Tibial artery (tissue), 4 donors: ENCODE measurements at places on chromosomes 7 and 10.

DNA sequence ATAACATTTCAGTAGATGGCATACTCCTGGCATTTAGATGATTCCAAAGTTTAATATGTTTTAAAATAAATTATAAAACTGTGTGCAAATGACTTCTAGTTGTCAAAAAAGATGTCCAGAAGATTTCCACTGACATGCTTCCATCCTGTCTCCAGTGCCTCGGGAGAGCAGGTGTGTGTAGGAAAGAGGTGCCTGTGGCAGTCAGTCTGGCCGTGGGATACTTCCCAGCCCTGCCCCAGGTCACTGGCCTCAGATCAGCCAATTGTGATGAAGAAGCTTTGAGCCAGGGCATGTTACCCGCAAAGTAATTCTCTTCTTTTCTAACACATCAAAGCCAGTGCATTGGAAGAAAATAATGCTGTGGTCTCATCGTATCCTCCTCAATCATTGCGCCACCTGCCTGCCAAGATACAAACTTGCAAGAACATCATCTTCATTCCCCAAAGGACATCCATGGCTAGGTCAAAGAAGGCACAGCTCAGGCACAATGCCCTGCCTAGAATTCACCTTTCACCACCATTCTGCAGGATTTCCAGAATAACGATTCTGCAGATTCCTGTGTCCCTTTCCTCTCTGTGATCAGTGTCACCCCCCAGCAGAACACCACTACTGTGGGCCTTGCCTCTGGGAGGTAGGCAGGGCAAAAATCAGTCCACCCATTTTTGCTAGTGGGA, 6.3 kb upstream of the KCNMA1 start:
- H3K36me3 ChIP-seq, result no peaks in the 10 kb centered on the region
- H3K4me3 ChIP-seq, result no peak overlapping the region
- H3K27ac ChIP-seq, result no peak overlapping the region
- H3K27me3 ChIP-seq, result no peaks in the 10 kb centered on the region

GRCh38 chr7:110347081-110347480, 743.8 kb upstream of the LRRN3 start:
- no peaks in the 10 kb centered on the region for H3K4me1 ChIP-seq
- no peak overlapping the region for H3K27ac ChIP-seq
- H3K27me3 ChIP-seq, result no peaks in the 10 kb centered on the region
- H3K4me3 ChIP-seq, result no peak overlapping the region

- H3K27ac ChIP-seq, result no peak overlapping the region
- no peaks in the 10 kb centered on the region for H3K36me3 ChIP-seq
- DNase-seq, result no peak
- no peaks in the 10 kb centered on the region for H3K27me3 ChIP-seq
Observed at GRCh38 chr7:28999427-28999826, 41.3 kb upstream of the TRIL start.

DNA sequence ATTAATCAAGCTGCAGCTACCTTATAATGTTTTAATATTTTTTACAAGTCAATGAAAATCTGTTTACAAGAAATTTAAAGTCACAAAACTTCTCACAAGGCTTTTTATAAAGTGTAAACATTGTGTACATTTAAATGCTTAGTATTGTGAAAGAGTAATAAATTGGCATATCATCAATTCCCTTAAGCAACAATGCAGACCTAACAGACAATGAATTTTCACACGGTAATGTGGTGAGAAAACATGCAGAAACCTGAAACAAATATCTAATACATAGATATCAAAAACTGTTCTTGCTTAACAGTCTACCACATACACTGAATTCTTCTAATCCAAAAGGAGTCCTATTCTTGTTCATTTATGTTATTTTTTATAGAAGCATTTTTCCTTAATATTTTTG, 220.7 kb downstream of the CRPPA start:
- no peaks in the 10 kb centered on the region for H3K36me3 ChIP-seq
- no peaks in the 10 kb centered on the region for H3K4me1 ChIP-seq
- no peaks in the 10 kb centered on the region for H3K27me3 ChIP-seq
- no peak for DNase-seq
- H3K27ac ChIP-seq, result no peak overlapping the region

DNA sequence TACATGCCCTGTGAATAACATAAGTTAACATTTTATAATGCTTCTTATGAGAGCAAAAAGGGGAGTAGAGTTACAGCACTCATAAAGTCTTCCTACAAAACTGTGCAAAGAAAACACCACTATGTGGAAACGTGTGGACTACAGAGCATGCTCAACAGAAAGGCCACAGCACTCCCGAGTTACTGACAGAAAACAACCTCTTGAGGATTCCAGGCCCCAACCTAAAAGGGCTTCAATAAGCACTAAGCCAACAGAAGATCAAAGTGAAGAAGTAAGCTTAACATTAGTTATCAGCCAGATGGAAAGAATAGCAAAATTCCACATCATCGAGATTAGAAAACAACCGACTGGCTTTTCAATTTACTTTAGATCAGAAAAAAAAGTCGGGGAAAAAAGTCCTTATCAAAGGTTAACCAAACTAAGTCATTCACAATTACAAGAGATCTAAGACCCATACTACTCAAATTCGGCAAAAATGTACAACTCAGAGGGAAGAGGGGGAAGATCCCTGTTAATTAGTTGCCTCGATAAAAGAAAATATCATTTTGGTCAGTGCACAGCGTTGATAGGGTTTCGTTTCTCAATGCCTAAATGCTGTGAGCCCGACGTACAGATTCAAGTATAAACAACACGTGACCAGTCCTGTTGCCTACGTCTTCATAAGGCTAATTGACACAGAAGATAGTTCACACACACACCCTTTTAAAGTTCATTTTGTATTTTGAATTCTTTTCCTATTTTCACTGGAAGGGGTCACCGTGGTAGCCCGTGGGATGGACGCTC, 1.4 kb downstream of the KBTBD2 start:
- peak; percentile 35 for DNase-seq
- no peaks in the 10 kb centered on the region for H3K4me1 ChIP-seq
- H3K27me3 ChIP-seq, result no peaks in the 10 kb centered on the region
- no peaks in the 10 kb centered on the region for H3K36me3 ChIP-seq

- no peaks in the 10 kb centered on the region for H3K4me1 ChIP-seq
- DNase-seq, result no peak
- no peaks in the 10 kb centered on the region for H3K27me3 ChIP-seq
- peak overlapping the region; percentile 43 for H3K27ac ChIP-seq
- no peak overlapping the region for H3K4me3 ChIP-seq
Observed at GRCh38 chr10:90642650-90643049, 215.2 kb downstream of the HTR7 start.

DNA sequence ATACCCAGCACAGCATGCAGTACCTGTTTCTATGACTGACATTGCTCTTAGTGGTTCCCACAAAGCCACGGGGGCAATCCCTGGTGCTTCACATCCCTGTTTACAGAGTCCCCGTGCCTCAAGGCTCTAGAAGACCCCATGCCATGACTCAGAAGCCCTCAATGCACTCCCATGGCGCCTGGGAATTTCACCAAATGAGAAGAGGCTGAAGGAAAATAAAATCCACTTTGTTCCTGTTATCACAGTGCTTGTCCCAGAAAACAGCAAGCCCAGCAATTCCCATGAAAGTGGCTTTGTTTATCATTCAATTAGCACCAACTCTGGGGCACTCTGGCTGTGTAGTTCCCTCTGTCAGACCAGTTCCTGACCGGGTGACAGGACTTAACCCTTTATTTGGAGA, 268.3 kb downstream of the TNS3 start:
- no peak for DNase-seq
- no peak overlapping the region for H3K4me3 ChIP-seq
- H3K27me3 ChIP-seq, result no peaks in the 10 kb centered on the region

GRCh38 chr10:17836942-17837341, 27.8 kb downstream of the MRC1 start:
- H3K4me3 ChIP-seq, result no peak overlapping the region
- peaks cover 7% of the 10 kb centered on the region for H3K27me3 ChIP-seq
- no peaks in the 10 kb centered on the region for H3K4me1 ChIP-seq

GRCh38 chr10:101135141-101136006, 4.3 kb downstream of the TLX1 start:
- H3K36me3 ChIP-seq, result no peaks in the 10 kb centered on the region
- H3K27me3 ChIP-seq, result no peaks in the 10 kb centered on the region
- H3K27ac ChIP-seq, result no peak overlapping the region
- DNase-seq, result no peak

GRCh38 chr7:27168265-27168947, 3.1 kb upstream of the HOXA9 start:
- H3K27me3 ChIP-seq, result no peaks in the 10 kb centered on the region
- peak overlapping the region; percentile 97 for H3K27ac ChIP-seq
- no peaks in the 10 kb centered on the region for H3K36me3 ChIP-seq
- no peaks in the 10 kb centered on the region for H3K4me1 ChIP-seq

- H3K4me3 ChIP-seq, result no peak overlapping the region
- H3K36me3 ChIP-seq, result no peaks in the 10 kb centered on the region
- H3K27ac ChIP-seq, result no peak overlapping the region
- DNase-seq, result no peak
- H3K27me3 ChIP-seq, result no peaks in the 10 kb centered on the region
Observed at GRCh38 chr10:131269776-131270460, 41.6 kb downstream of the TCERG1L start.

GRCh38 chr7:152674860-152675758, 832 bp downstream of the XRCC2 start:
- no peak overlapping the region for H3K27ac ChIP-seq
- no peak for DNase-seq
- H3K27me3 ChIP-seq, result no peaks in the 10 kb centered on the region
- H3K4me3 ChIP-seq, result peak overlapping the region; percentile 67
- H3K36me3 ChIP-seq, result no peaks in the 10 kb centered on the region

DNA sequence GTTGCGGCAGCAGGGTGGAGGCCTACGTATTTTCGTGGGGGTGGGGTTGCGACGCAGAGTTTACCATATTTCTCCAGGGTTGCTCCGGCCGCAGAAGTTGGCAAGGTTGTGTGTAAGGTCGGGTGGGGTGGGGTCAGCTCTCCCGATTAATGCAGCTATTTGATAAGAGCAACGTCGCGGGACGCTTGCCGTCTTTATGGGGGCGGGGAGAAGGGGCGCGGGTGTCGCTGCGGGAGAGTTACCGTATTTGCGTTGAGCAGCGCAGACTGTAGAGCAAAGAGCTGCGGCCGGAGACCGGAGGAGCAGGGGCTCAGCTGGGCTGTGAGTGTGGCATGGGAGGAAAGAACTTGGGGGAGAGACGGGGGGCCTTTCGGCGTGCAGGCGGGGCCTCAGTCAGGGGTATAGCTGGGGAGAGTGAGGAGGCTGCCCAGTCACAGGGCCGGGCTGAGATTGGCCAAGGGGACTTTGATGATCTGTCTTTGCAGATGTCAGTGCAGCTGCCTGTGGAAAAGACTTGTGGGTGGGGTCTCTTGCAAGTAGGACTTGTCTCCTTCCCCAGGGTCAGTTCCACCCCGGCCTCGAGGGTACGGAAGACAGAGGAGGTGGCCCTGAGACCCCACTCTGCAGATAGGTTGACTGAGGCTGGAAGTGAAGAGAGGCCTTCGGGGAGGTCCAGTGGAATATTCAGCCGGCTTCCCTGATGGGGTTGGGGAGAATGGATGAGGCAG, 26.6 kb downstream of the ZNF775 start:
- H3K27me3 ChIP-seq, result no peaks in the 10 kb centered on the region
- H3K4me1 ChIP-seq, result peaks cover 19% of the 10 kb centered on the region
- peak overlapping the region; percentile 74 for H3K4me3 ChIP-seq
- DNase-seq, result no peak
- H3K36me3 ChIP-seq, result peaks cover 28% of the 10 kb centered on the region

GRCh38 chr10:19954601-19955000, 138.4 kb downstream of the PLXDC2 start:
- no peaks in the 10 kb centered on the region for H3K27me3 ChIP-seq
- H3K27ac ChIP-seq, result no peak overlapping the region
- DNase-seq, result no peak
- H3K36me3 ChIP-seq, result no peaks in the 10 kb centered on the region
- no peak overlapping the region for H3K4me3 ChIP-seq
- peaks cover 17% of the 10 kb centered on the region for H3K4me1 ChIP-seq

DNA sequence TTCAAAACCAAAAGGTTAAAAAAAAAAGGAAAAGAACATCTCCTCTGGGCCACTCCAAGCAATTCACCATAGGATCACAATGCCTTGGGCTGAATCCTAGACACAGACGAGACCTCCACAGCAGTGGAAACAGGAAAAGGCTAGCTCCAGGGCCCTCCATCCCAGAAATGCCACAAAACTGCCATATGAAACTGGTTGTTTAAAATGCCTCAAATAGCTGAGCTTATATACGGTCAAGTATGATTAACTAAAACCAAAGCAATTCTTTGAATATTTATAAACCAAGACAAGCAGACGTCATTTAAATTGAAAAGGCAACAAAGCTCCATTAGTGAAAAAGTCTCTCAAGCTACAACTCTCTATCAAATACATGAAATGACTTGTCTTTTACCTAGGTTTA, 63.1 kb downstream of the DOCK4 start:
- no peaks in the 10 kb centered on the region for H3K27me3 ChIP-seq
- DNase-seq, result no peak
- no peak overlapping the region for H3K27ac ChIP-seq
- H3K36me3 ChIP-seq, result no peaks in the 10 kb centered on the region
- no peak overlapping the region for H3K4me3 ChIP-seq

GRCh38 chr7:79398138-79398749, 55.2 kb downstream of the MAGI2 start:
- H3K36me3 ChIP-seq, result no peaks in the 10 kb centered on the region
- H3K4me1 ChIP-seq, result peaks cover 24% of the 10 kb centered on the region
- no peaks in the 10 kb centered on the region for H3K27me3 ChIP-seq
- no peak overlapping the region for H3K4me3 ChIP-seq
